ENCODE measurements at places on chromosomes 3 and 15. TPM values are rescaled to one million over a fixed set of nuclear protein-coding genes. Genes with fewer than 3 reads are reported as not detected.

Gene KY
- not detected for total RNA-seq

Gene ACTC1
- not detected for total RNA-seq

Gene GPD1L
- total RNA-seq, result 30.3 TPM

Gene SEMA3B
- total RNA-seq, result 1.7 TPM

Gene GUCA1C
- not detected for total RNA-seq

Gene MINAR1
- 0.42 TPM for total RNA-seq

Gene GOLGA8T
- total RNA-seq, result not detected

Gene ACY1
- 6.7 TPM for total RNA-seq

Gene PP2D1
- not detected for total RNA-seq

GRCh38 chr3:135807879-135808278 is 157.6 kb upstream of the PPP2R3A start:
- DNase-seq, result no peak

- DNase-seq, result no peak
Measured at GRCh38 chr3:114622001-114622400, 328.2 kb downstream of the TIGIT start.

- no peak for DNase-seq
Measured at GRCh38 chr3:129621626-129622225, 15.2 kb upstream of the PLXND1 start.

GRCh38 chr3:167835359-167835758 is 99.8 kb downstream of the SERPINI1 start:
- no peak for DNase-seq

DNA sequence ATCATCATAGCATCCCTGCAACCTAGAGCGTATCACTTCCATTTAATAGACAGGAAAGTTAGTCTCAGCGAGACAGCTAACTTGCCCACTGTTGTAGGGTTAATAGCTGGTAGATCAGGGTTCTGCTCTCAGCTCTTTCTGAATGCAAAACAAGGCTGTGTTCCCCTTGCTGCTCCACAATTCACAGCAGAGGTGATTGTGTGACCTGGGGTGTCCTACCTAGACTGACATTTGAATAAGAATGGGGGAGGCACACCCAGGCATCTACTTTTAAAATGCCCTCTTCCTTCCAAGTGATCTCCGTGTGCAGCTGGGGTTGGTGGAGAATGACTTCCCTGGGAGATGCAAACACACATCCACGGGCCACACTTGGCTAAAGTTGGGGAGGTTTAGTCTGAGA is 43.0 kb upstream of the CACNA2D3 start:
- no peak for DNase-seq

GRCh38 chr15:37764733-37765191 is 169.7 kb upstream of the TMCO5A start:
- no peak for DNase-seq

DNA sequence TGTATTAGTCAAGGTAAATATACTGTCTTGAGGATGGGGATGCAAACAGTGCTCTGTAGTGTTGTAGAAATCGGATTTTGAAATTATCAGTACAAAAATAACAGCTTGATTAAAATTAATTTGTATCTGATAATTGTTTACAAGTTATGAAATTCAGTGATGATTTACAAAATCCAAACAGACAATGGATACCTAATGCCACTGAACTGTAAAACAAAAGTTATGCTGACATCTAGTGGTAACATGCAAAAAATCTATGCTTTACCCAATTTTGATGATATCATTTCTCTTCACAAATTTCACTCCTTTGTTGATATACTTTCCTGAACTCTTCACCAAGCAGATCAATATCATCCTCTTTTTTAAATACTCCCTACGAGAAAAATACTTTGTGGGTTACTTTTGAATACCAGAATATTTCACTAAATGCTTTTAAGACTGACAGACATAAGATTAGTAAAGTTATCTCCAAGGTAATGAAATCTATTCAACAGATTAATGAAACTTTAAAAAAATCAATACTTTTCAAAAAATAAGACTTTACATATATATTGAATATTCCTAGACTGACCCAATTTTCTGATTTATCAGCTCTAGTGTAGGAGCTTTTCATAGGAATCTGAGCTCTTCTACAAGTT is 36.0 kb downstream of the MNS1 start:
- no peak for DNase-seq
